ENCODE measurements at places on chromosomes 3 and 15. TPM values are rescaled to one million over a fixed set of nuclear protein-coding genes. Genes with fewer than 3 reads are reported as not detected.
A peak's percentile ranks its signal among the peaks of the same experiment; 100 is the strongest.

- DNase-seq = peak; percentile 10
These were observed 56.0 kb upstream of the PPARG start for GRCh38 chr3:12232785-12233300.

DNA sequence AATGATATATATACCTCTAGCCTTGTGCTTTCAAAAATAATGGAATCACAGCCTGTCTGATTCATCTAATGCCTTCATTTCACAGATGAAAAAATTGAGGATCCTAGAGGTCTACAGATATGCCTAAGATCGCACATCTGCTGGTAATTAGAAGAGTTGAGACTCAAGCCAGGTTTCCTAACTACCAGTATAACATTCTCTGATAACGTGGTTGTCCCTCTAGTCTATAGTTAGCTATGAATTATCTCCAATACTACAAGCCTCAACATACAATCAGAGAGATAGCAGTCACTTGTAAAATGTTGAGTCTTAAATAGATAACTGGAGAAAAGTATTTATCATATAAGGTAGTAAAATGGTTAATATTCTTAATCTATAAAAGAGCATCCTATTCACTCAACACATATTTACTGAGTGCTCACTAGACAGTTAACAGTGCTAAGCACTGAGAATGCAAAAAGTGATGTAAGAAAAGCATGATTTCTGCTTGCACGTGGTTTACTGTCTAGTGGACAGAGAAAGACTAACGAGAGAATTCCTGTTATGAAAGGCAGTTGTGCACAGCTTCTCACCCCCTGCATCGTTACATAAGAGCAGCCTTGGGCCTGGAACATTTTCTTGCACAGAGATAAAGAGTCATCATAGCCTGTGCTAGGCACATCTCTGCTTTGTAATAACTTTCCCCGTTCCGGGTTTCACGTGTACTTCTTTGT lies 4.9 kb upstream of the ENTPD3 start:
- no peak for DNase-seq

DNA sequence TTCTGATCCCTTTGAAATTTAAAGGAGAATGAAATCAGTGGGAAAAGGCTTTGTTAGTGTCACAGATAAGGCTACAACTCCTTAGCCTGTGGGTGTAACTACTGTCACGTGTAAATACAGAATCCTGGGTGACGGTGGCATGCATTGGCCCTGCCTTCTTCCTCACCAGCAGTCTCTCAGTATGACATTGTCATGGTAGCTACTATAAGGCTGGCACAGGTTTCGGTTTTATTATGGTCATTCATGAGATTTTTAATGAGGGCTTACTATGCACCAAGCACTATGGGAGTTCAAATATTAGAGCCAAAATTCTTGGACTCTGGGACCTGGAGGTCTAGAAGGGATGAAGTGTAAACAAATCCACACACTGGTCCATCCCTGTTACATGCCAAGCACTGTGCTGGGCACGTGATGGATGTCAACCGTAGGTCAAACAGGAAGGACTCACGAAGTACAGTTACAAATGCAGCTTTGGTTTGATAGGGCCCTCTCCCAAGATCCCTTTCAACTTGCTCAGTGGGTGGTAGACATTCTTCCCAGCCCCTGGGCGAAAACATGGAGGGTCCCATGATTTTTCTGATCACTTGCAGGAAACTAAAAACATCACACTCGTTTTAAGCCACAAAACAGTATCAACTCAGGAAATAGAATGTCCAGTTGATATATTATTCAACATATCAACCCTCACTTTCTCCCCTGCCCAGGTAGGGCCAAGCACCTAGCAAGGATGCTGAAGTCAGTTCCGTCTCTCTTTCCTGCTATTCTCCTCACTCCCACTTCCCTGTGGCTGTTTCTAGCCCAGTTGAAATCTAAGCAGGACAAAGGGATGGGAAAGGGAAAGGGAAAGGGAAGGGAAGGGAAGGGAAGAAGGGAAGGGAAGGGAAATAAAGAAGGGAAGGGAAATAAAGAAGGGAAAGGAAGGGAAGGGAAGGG lies 25.3 kb downstream of the BFSP2 start:
- DNase-seq = no peak

DNA sequence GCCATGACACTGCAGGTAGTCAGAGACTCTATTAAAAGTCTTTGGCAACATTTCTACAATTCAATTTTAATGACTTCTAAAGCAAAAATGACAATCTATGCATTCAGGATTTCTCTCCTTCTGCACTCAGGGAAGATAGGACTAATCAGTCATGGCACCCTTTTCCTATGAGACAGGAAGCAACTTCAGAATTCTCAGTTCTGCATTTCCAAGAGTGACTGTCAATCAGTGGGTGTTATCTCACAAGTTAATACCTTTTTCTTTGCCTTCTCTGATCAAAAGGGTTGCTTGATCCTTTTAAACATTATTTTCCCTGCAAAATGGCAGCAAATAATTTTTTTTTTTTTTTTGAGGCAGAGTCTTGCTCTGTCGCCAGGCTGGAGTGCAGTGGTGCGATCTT lies 7.8 kb upstream of the ICE2 start:
- DNase-seq = no peak

Gene NME9
- not detected for total RNA-seq
